B cell (primary cell): ENCODE measurements at places on chromosomes 11 and 22. TPM values are rescaled to one million over a fixed set of nuclear protein-coding genes. Genes with fewer than 3 reads are reported as not detected.

Gene CBX7
- 141 and 147 TPM in 2 replicates for total RNA-seq

Gene PRPF19
- total RNA-seq = 80.4 and 89.9 TPM in 2 replicates

Gene RASD2
- total RNA-seq = 0.07 TPM in 2 replicates

Gene OR8A1
- total RNA-seq = not detected in 2 replicates

Gene SMTNL1
- not detected in 2 replicates for total RNA-seq

Gene AHNAK
- total RNA-seq = 228 and 229 TPM in 2 replicates

Gene KCNJ1
- total RNA-seq = not detected in 2 replicates

Gene C11orf65
- total RNA-seq = 1.4 and 1.7 TPM in 2 replicates

GRCh38 chr11:122749005-122749687 is 89.2 kb upstream of the CRTAM start:
- peak; percentile 56 for DNase-seq

DNA sequence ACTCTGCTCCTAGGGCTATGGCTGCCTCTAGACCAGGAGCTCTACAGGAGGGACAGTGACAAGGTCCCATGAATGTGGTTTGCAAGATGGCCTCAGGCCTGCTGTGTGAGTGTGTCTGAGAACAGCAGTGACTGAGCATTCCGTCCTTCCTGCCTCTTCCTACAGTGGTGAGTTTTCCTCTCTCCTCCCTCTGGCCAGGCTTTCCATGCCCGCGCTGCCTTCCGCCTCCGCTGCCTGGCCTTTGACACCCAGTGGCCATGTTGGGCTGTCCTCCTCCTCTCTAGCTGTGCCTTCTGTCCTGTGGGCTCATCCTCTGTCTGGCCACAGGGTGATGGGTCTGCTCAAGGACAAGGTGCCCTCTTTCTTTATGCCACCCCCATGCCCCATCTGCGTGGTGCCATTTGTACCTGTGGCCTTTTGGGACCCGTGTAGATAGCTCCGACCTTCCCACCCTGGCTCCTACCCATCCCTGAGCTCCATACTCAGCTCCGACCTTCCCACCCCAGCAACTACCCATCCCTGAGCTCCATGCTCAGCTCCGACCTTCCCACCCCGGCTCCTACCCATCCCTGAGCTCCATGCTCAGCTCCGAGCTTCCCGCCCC is 970.4 kb downstream of the BRD1 start:
- no peak for DNase-seq

DNA sequence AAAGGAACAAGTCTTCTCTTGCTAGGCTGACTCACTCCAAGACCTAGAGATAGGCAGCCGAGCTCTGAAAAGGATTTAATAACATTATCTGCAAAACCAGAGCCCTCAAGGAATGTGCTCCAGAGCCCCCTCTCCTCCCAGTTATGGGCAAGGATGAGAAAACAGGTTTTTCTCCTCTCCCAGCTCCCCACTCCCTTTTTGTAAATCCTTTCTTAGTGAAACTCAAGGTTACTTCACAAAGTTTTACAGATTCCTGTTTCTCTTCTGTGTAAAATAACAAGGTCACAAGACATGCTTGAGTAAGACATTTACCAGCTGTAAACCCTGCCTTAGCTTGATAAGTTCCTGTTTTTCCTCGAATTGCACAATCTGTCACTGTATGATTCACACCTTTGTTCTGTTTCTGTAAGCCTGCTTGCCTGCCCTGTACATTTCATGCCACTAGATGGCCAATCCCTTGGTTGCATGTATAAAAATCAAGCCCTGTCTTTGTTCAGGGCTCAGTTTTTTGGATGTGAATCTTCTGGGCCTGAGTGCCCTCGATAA is 489.4 kb downstream of the KCNA4 start:
- no peak for DNase-seq

- no peak for DNase-seq
Measured at GRCh38 chr11:14202251-14203196, 156.5 kb downstream of the RRAS2 start.

- DNase-seq = no peak
Measured at GRCh38 chr22:31631436-31631835, 30.6 kb downstream of the PISD start.

DNA sequence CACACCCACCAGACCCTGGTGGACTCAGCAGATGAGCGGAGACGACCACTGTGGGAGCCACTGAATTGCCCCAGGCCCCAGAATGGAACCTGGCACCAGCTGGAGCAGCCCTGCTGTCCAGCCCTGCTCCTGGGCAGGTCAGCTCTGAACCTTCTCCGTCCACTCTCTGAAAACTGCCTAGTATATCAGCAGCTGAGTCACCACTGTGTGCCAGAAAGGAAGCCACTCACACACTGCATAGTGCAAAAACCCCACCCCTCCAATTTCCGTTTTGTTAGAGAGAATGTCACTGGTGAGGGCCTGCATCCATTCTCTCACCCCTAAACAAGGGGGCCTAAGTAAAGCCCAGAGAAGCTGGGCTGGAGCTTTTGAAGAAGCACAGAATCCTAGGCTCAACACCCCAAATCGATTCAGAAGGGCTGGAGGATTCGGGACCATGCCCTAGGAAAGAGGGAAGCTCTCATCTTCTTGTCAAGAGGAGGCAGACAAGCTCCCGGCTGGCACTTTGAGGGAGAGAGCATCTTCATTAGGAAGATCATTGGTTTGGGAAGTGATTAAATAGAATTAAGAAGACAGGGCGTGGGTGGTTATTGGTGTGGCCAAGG is 44.5 kb downstream of the GALNT18 start:
- no peak for DNase-seq

DNA sequence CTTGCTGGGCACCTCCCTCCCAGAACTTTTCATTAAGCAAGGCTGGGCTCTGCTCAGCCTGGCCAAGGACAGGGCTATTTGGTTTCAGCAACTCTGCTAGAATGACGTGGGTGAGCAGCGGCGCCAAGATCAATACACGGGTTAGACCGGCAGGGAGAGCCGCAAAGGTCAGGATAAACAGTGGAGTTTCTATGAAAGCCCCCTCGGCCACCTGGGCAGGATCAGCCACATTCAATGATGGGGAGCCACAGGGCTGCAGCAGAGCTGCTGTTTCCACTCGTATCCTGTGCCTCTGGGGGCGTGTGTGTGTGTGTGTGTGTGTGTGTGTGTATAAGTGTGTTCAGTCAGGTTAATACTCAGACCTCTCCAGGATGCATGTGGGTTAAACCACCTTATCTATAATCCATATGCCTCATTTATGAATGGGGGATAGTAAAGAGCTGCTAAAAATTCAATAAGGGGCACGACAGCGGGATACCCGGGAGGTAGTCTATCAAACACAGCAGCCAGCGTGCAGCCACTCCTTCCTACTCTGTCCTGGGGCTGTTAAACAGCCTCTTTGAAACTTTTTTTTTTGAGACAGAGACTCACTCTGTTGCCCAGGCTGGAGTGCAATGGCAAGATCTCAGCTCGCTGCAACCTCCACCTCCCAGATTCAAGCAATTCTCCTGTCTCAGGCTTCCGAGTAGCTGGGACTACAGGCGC is 34.8 kb downstream of the MYH9 start:
- DNase-seq = no peak

DNA sequence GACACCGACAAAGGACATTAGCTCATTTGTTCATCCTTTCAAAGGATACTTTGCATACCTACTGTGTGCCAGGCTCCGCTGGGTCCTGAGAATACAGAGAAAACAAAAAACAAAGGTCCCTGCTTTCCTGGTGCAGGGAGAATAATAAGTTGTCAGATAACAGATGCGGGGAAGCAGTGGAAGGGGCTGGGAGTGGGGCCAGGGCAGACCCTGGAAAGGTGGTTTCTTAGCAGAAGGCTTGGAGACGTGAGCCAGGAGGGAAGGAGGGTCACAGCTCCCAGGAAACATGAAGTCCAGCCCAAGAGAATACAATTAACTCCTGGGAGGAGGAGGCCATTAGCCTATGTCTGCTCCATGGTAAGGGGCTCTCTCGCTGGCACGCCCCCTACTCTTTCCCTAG is 9.8 kb upstream of the ANO1 start:
- DNase-seq = no peak

DNA sequence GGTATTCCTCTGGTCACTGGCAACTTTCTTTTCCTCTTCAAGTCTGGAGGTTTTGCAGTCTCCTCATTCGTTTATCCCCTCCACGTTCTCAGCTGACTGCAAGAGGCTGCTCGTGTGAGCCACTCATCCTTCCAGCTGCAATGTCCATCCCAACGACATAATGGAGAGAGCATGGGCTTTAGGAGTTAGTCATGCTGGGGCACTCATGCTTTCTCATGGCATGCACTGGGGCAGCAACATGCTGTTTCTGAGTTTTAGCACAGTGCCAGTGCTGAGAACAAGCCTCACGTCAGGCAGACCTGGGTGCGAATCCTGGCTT is 7.1 kb downstream of the DCPS start:
- no peak for DNase-seq

- DNase-seq = no peak
Measured at GRCh38 chr11:127035824-127036223, 35.3 kb upstream of the KIRREL3 start.

DNA sequence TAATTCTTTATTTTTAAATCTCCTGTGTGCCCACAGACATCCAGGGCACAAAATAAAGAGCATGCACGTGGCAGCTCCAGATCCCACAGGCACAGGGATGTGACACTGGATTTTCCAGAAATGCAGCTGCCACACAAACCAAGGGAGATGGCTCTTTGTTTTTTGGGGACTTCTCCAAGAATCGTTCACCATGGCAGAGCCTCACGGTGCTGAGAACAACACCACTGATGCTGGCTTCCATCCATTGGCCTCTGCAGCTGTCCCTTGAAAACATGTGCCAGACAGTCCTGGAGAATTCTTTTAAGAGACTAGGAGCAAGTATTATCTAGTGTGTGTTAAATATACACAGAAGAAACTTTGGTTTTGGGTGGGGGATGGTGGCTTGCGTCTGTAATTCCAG is 108.4 kb upstream of the SLC22A12 start:
- no peak for DNase-seq

DNA sequence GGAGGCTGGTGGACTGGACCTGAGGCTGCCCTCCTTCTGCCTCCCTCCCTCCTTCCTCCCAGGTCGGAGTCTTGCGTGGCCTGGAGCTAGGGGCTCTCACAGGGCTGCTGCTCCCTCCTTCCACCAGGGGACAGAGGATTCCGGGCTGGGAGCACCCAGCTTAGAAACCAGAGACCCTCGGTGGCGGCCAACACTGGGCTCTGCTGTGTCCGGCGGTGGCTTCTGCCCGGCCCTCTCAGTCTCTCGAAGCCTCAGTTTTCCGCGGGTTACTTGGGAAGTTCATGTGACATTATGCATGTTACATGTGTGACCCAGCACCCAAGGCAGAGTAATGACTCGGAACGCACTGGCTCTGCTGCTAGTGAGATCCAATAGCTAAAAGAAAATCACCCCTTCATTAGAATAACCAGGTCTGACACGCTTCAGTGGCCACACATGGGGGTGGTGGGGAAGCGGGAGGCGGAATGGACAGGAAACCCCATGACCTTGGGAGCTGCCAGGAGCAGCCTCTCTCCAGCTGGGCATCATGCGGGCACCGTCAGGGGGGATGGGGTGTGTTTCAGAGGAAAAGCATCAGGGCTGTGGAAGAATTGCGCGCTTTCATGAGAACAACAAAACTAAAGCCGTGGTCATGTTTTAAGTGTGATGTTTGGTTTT is 5.9 kb upstream of the MRGPRG start:
- no peak for DNase-seq

- DNase-seq = no peak
Measured at GRCh38 chr11:41245184-41245583, 214.3 kb downstream of the LRRC4C start.

DNA sequence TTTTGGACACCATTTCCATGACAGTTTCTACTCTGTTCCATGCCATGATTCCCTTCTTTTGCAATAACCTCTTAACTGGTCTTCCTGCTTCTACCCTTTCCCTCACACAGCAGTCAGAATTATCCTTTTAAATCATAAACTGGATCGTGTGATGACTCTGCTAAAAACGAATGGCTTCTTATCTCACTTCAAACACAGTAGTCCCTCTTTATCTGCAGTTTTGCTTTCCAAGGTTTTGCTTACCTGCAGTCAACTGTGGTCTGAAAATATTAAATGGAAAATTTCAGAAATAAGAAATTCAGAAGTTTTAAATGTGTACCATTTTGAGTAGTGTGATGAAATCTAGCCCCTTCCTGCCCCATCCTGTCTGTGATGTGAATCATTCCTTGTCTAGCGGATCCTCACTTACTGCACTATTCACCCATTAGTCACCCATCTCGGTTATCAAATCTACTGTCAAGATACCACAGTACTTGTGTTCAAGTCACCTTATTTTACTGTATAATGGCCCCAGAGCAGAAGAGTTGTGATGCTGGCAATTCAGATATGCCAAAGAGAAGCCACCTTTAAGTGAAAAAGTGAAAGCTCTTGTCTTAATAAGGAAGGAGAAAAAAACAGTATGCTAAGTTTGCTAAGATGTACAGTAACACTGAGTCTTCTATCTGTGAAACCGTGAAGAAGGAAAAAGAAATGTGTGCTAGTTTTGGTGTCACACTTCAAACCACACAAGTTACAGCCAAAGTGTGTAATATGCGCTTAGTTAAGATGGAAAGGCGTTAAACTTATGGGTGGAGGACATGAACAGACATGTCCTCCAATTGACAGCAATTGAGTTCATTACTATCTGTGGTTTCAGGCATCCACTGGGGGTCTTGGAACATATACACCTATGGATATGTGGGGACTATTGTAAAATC is 283.0 kb downstream of the DDX10 start:
- DNase-seq = no peak

- peak; percentile 78 for DNase-seq
Measured at GRCh38 chr11:83054001-83054400, 17.7 kb downstream of the RAB30 start.

DNA sequence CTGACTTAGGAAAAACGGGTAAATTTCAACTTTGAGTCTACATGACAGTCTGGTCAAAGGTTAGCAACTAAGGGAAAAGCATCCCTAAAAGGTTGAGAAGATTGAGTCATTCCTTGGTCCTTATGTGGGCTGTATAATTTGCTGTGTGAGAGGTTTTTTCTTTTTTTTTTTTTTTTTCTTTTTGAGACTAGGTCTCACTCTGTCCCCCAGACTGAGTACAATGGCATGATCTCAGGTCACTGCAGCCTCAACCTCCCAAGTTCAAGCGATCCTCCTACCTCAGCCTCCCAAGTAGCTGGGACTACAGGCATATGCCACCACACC is 101.4 kb downstream of the MRTFA start:
- no peak for DNase-seq

DNA sequence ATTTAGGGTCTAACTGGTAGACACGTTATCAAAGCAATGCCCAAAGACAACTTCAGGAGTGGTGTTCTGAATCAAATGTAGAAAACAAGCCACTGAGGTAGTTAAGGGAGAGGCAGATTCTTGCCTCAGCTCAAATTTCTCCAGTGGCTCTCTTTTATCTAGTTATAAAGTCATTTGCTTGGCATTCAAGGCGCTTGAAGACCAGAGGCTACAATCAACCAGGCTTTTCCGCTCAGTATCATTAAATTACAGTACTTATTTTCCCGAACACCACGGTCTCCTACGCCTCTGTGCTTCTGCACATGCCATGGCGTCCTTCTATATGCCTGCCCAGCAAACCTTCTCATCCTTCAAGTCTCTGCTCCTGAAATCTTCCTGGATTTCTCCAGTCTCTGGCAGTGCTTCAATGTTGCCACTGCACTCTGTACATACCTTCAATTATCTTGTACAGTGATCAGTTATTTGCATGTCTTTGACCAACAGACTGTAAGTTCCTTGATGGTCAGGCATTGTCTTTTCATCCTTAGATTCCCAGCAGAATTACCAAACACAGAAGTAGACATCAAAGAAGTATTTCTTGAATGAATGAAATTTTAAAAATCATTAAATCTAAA is 1.4 kb downstream of the POGLUT3 start:
- peak; percentile 9 for DNase-seq
